ENCODE measurements at places on chromosomes 1 and 21.

DNA sequence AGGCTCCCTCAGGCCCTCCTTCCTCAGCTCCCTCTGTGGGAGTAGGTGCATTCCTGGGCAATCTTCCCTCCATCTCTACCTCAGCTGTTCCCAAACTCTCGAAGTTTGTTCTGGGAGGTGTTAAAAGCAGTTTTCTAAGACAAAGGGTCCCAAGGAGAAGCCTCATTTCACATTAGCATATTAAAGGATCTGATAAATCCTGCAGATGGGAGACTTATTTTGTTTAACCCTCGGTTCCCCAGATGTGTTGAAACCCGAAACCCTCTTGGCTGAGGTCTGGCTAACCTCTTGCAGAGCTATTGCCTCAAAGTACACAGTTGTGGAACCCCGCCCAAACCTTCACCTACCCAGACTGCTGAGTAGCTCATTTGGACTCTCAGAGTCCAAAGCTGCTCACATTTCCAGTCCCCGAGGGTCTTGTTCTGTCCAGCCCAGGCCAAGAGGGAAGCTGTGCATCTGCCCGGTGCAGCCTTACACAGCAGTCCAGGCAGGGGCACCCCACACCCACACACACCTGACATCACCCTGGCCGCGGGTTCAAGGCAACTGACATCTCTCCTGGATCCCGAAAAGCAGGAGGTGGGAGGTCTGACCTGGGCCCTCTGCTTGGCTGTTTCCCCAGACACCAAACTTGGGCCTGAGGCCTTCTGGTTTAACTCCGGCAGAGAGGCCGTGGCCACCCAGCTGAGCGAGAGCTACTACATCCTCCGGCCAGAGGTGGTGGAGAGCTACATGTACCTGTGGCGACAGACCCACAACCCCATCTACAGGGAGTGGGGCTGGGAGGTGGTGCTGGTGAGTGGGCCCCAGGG is 19.5 kb upstream of the SELENON start:
- DNase-seq, result no peak

- DNase-seq, result no peak
Observed at GRCh38 chr1:93549811-93550210, 101.9 kb downstream of the FNBP1L start.

- no peak for DNase-seq
Observed at GRCh38 chr1:116916002-116916401, 6.3 kb downstream of the PTGFRN start.

DNA sequence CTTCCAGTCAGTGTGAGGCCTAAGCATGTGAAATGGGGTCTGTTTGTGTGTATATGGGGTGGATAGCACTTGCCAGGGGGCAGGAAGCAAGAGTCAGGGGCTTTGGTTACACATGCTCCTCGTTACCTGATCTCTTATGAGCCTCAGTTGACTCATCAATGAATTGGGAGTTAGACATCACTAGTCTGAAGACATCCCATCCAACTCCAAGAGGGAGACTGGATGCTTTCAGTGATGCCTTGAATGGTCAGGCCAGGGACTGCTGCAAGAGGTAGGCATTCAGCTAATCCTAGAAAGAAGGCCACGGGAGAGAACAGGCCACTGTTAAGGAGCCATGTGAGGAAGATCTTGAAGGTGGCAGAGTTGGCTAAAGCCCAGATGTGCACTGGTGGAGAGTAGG is 6.3 kb downstream of the RAB25 start:
- no peak for DNase-seq

GRCh38 chr1:10943991-10944730 is 68.3 kb upstream of the TARDBP start:
- no peak for DNase-seq

DNA sequence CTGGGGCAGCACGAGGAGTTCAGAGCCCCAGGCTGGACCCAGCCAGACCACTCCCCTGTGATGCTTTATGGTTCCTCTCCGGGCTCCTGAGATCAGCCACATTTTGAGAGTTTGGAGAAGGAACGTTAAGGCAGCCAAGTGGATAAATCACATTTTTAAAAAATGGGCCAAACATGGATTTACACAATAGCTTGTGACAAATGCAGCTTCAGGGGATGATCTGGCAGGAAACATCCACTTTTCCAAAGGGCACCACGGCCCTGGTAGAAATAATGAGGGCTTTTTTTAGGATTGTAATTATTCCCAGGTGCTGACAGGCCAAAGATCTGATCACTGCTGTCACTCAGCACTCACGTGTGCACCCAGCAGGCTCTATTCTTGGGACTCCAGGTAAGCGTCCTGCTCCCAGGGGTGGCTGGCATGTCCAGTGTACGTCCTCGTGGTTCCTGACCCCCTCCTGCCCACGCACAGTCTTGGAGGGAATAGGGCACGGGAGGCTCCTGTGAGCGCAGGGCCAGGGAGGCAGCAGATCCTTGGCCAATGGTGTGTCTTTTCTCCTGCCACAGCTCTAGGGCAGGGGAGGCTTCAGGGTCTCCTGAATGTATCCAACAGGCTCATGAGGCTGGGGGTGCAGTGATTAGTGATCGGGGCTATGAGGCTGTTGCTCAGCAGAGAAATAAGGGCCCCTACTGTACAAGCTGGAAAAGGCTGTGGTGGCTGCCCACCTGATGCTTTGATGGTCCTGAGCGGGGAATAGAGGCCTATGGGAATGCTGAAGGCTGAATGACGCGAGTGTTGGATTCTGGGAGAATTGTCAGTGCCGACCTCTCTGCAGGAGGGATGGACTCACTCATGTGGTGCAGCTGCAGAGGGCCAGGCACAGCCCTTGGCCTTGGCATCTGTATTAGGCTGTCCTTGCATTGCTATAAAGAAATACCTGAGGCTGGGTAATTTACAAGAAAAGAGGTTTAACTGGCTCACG is 415.7 kb downstream of the PTPRU start:
- DNase-seq, result no peak

DNA sequence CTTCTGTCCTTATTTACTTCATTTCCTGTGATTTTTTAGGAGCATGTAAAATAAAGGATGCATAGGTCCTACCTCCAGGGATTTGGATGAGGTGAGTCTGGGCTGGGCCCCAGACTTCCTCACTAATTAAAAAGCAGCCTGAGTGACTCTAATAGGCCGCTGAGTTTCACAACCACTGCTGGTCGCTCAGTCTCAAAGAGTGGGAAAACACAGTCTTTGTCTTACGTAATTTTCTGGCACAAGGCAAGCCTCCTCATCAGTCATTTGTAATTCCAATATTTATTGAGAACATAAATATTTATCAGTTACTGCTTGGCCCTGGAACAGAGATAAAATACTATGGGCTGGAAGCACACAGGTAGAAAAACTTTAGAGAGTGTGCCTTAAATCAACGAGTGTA is 195.4 kb upstream of the RUNX1 start:
- no peak for DNase-seq

DNA sequence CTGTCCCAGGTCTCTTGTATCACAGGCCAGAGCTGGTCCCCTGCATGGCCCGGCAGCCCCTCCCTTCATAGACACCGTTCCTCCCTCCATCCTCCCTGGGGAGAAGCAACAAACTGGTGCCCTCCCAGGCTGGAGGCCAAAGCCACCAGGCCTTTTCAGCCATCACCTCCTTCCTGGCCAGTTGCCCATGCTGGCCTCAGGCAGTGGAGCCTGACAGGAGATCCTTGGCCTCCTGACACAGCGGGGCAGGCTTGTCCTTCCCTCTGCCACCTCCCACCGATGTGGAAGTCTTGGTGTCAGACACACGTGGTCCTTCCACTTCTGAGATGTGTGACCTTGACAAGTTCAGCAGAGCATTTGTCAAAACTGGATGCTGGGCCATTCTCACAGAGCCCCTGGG is 206.0 kb downstream of the HIVEP3 start:
- no peak for DNase-seq

- DNase-seq, result peak; percentile 10
Observed at GRCh38 chr1:70331962-70332361, 22.6 kb downstream of the ANKRD13C start.

DNA sequence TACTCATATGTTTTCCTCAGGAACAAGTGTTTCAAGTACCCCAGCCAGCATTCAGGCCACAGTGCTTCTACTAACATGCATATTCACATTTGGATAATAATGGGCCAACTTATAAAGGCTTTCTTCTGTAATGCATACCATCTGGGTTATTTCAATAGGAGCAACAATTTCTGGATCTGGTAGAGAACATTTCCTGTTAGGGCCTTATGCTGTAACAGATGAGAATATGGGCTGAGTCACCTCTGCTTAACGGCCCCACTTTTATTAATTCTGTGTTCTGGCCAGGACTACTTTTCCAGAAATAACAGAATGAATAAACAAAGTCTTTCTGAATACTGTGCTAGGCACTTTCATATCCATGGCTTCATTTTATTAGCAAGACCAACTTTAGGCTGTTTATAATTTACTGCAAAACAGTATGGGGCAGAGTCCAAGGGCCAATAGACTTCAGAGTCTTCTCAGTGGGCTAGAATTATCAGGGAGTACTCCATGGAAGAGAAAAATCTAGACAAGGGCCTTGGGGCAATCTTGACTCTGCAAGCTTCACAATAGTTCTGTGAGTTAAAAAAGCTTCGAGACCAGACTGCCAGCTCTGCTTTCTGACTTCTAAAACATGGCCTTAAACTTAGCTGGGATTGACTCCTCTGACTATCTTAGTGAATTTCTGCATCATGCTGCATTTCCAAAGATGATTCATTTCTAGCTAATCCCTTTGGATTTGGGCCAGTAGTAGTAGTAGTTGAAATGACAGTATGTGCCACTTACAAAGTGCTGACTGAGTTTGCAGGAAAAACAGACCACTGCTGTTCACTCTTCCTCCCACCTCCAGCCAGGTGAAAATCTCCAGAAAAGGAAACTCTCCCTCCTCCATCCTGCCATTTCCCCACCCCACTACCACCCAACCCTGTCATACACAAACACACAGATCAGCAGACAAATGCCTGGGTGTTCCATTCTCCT is 8.2 kb upstream of the SSX2IP start:
- DNase-seq, result peak; percentile 58
